ENCODE measurements at places on chromosomes 16 and 17.

GRCh38 chr17:38703742-38704605 lies 1.1 kb upstream of the MLLT6 start:
- DNase-seq: peak; percentile 14

DNA sequence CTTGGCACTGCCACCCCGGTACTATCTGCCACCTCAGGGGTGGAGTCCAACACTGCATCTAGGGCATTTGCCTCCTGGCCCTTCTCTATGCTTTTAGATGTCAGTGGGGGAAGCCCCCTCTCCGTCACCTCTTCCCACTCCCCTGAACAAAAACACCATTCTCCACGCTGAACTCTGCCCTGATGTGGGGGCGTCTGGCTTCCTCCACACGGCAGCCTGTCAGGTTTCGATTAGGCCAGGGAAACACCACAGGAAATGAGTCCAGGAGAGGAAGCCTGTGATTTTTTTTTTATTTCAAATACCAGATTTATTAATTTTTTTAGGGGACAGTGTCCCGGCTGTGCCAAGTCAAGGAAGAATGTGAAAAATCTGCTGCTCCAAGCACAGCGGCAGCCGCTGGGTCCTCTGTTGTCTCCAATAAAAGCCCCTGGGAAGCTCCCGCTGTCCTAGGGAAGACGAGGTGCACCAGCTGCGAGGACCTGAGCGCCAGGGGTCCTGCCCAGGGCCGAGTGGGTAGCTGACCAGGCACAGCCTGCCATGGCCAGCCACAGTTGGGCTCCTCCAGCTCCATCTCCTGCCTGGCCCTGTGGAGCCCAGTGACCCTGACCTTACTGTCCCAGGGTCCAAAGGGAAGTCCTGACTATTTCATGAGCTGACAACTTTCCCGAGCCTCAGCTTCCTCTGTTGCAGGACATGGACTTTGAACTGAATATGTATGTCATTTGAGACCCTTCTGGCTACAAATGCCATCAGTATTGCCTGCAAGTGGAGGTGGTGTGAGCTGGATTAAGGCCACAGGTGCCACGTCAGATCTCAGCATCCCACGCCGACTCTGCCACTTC lies 336.7 kb downstream of the FOXL1 start:
- DNase-seq: no peak

DNA sequence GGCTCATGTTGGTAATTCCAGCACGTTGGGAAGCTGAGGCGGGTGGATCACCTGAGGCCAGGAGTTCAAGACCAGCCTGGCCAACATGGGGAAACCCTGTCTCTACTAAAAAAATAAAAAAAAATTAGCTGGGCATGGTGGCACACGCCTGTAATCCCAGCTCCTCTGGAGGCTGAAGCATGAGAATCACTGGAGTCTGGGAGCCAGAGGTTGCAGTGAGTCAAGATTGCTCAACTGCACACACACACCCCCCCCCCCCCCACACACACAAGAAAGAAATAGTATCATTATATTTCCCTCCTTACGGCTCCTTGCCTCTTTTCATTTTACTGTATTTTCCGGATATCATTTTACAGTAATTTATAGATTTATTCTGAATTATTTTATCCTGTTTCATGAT lies 963.1 kb upstream of the GOT2 start:
- DNase-seq: peak; percentile 39

DNA sequence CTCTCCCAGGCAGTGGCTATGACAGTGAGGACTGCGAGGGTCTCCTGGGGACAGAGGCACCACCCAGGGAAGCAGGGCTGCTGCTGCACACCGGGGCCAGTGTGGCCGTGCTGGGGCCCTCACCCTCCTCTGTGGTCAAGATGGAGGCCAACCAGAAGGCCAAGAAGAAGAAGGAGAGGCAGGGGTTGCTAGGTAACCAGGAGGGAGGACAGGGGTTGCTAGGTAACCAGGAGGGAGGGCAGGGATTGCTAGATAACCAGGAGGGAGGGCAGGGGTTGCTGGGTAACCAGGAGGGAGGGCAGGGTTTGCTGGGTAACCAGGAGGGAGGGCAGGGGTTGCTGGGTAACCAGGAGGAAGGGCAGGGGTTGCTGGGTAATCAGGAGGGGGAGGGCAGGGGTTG lies 55.2 kb downstream of the ACTG1 start:
- DNase-seq: no peak

DNA sequence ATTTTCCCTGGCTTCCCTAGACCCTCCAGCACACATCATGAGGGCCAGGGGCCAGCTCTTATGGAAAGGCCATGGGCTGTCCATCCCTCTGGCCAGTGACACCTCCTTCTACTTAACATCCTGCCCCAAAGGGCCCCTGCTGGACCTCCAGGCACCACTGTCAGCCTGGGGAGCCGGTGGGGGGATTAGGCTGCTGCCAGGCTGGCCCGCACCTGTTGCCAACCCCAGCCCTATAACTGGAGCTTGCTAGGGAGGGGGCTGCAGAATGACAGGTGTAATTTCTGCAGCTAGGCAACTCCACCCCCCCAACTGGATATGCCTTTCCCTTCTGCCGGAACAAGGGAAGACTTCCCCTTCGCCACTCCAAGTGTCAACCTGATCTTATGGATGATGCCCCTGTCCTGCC lies 12.5 kb downstream of the RARA start:
- DNase-seq: no peak

DNA sequence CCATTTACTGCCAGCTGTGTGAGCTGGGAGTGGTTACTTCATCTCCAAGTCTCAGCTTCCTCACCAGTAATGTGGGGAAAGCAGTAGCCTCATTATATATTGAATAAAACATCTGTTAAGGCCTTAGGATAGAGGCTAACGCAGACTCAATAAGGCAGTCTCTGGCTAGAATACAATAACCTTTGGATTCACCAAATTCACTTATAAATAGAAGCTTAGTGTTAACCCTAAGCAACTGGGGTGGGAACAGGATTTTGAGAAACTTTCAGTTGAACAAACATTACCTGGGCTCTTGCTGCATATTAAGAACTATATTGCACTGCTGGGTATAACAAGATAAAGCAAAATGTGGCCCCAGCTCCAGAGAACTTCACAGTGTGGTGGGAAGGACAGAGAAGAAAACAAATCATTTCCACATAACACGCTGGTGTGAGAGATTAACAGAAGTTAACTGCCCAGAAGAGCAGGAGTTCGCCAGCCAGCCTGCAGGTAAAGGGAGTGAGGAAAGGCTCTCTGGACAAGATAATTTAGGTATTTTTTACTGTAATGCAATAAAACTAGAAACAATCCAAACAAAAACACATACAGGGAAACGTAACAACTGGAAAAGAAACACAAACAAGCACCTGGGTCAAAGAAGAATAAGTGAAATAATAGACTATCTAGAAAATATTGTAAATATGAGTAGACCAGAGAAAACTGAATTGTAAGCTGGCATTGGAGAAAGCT lies 57.0 kb downstream of the USP31 start:
- DNase-seq: no peak

DNA sequence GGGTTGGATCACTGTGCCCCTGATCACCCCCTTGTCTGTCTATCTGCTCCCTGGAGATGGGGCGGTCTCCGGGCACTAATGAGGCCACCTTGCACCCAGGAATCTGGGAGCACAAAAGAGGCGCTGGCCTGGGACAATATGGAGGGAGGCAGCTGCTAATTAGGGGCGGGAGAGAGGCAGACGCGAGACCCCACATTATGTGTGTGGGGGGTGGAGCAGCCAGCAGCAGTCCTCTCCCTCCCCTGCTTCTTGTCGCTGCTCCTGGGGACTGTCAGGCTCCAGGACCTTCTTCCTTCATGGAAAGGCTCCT lies 324 bp upstream of the HCRT start:
- DNase-seq: no peak

GRCh38 chr16:52920331-52920730 lies 132.4 kb downstream of the CHD9NB start:
- no peak for DNase-seq

GRCh38 chr16:78105517-78105916 lies 6.1 kb downstream of the WWOX start:
- peak; percentile 19 for DNase-seq

DNA sequence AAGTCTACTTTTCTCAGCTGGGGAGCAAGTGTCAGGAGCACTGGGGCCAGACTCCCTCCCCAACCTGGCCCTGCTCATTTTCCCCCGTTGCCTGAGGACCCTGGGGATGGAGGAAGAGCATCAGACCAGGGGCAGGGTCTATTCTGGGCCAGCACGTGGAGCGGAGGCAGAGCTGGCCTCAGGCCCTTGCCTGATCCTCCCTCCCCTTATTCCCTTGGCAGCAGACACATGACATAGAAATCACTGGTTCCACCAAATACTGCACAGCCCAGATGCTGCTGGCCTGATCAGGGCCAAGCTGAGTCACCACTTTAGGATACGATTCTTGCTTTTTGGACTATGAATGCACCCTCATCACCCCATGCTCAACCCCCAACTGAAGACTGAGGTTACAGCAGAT lies 15.8 kb upstream of the AGRP start:
- DNase-seq: no peak

GRCh38 chr17:11742886-11743285 lies 144.6 kb downstream of the DNAH9 start:
- no peak for DNase-seq

- DNase-seq: no peak
Observed at GRCh38 chr16:14125000-14125681, 54.0 kb downstream of the MRTFB start.

GRCh38 chr17:70239391-70239826 lies 70.1 kb downstream of the KCNJ2 start:
- peak; percentile 14 for DNase-seq

DNA sequence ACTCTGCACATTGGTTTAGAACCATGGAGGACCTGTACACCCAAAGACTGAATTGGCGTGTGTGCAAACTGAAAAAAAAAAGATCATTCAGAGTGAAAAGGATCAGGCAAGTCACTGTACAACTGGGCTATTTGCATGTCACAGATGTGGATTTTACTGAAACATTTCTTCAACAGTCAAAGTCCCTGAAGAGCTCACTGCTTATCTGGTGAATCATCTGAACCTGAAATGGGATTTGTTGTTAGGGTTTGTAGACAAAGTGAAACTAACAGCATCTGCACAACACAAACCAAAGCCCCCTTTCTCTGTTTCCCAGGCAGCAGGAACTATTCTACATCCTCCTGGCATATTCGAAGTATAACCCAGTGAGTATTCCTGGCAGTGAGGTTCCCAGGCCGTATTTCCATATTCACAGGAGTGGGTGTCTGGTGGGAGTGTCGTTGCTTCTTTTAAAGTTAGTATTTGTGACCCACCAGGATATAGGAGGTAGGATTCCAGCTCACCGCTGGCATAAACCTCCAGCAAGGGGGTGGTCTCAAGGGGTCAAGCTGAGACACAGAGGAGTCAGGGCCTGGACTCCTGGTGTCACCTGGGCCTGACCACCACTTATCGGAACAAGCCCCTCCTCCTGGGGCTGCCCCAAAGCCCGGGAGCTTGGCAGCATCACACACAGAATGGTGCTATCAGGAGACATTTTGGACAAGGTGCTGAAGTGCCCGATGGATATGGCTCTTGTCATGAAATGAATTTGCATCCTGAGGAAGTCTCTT lies 80.9 kb downstream of the GOSR1 start:
- peak; percentile 49 for DNase-seq

DNA sequence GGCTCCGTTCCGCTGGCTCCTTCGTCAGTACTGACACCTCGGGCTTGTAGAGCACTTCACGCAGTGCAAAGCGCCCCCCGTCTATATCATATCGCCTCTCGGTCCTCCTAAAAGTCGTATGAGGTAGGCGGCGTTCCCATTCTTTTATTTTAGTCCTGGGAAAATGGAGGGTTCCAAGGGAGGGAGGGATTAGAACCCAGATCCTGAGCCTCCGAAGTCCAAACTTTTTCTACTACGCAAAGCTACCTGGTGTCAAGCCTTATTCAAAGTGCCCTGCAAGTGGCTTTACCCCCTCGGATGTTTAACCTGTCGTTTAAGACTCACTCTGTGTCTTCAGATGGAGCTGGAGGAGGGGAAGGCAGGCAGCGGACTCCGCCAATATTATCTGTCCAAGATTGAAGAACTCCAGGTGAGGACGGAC lies 348 bp upstream of the FTSJ3 start:
- DNase-seq: no peak

- no peak for DNase-seq
Observed at GRCh38 chr17:13647543-13648021, 45.9 kb upstream of the HS3ST3A1 start.

DNA sequence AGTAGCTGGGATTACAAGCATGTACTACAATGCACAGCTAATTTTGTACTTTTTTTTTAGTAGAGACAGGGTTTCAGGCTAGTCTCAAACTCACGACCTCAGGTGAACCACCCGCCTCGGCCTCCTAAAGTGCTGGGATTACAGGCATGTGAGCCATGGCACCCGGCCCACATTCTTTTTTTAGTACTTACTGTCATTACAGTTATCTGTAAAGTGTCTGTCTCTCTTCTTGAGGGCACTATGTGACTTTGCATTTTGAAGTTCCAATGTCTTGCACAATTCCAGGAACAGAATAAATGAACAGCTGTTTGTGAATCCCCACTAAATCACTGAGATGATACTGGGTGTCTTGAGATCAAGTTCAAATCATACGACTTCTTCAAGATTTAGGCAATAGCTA lies 1540.3 kb downstream of the CDH11 start:
- DNase-seq: no peak

- DNase-seq: no peak
Observed at GRCh38 chr16:50478075-50478772, 70.0 kb upstream of the NKD1 start.

- no peak for DNase-seq
Observed at GRCh38 chr16:79390481-79391051, 210.0 kb downstream of the MAF start.

GRCh38 chr17:17303010-17303846 lies at the start of gene NT5M:
NT5M (plus strand) TSS chr17:17303373; CDS start chr17:17303551, 178 bp downstream.
- peak; percentile 66 for DNase-seq

- DNase-seq: no peak
Observed at GRCh38 chr17:61388561-61389356, 10.9 kb upstream of the TBX2 start.

DNA sequence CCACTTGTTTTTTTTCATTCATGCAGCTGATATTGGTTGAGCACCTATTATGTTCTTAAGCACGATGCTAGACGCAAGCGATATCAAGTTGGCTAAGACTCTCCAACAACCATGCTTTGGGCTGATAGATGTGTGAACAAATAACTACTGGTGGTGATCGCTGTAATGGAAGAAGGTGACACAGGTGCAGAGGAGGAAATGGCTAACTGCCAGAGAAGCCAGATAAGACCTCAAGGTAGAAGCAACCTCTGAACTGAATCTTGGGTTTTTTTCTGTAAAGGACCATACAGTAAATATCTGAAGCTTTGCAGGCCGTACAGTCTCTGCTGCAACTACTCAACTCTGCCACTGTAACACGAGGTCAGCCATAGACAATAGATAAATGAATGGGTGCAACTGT lies 97.9 kb downstream of the C17orf67 start:
- no peak for DNase-seq

- DNase-seq: no peak
Observed at GRCh38 chr16:72300892-72301291, 128.9 kb upstream of the PMFBP1 start.

GRCh38 chr17:5381542-5381941 lies 37.9 kb downstream of the NUP88 start:
- DNase-seq: peak; percentile 62

Data from choroid plexus epithelial cell (primary cell).